ENCODE measurements at places on chromosomes 16 and 17.
A peak's percentile ranks its signal among the peaks of the same experiment; 100 is the strongest.

GRCh38 chr17:1169221-1169928, 10.4 kb downstream of the ABR start:
- no peak for DNase-seq

DNA sequence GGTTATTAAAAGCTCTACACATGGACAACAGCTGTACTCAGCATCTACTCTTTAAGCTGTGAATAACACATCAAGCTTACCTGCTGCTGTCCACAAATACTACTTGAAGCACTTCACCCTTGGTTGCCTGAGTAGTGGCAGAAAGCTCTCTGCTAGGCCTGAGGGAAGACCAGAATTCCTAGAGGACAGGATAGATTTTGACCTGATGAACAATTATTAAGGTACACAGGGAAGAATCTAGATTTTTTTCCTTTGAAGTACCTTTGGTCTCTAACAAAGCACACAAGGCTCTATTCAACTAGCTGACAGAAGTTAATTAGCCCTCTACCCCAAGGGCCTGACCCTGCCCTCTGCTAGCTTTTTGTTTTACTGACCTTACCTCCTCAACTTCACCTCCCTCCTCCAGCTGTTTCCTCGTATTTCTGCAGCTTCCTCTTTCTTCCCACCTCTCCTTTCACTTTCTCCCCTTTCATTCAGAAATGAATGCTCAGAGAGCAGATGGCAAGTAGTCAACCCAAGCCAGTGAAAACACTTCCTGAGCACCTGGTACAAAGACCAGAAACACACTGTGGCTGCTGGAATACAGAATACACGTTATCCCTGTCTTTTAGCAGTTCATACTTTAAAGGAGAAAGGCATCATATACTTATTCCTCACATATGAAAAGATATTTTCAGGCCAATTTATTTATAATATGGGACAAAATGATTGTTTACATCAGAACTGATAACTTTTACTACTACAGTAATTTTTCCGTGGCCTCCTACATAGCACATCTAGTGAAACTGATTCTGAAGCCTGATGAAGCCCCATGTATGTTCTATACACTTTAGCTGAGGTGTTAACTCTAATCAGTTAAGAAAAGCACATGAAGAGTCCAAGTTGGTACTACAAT, 5.7 kb upstream of the VEZF1 start:
- DNase-seq, result peak; percentile 47

GRCh38 chr16:60510941-60511340, 1525.3 kb downstream of the CDH8 start:
- DNase-seq, result no peak

GRCh38 chr17:72974605-72975232, 117.8 kb downstream of the SLC39A11 start:
- no peak for DNase-seq

DNA sequence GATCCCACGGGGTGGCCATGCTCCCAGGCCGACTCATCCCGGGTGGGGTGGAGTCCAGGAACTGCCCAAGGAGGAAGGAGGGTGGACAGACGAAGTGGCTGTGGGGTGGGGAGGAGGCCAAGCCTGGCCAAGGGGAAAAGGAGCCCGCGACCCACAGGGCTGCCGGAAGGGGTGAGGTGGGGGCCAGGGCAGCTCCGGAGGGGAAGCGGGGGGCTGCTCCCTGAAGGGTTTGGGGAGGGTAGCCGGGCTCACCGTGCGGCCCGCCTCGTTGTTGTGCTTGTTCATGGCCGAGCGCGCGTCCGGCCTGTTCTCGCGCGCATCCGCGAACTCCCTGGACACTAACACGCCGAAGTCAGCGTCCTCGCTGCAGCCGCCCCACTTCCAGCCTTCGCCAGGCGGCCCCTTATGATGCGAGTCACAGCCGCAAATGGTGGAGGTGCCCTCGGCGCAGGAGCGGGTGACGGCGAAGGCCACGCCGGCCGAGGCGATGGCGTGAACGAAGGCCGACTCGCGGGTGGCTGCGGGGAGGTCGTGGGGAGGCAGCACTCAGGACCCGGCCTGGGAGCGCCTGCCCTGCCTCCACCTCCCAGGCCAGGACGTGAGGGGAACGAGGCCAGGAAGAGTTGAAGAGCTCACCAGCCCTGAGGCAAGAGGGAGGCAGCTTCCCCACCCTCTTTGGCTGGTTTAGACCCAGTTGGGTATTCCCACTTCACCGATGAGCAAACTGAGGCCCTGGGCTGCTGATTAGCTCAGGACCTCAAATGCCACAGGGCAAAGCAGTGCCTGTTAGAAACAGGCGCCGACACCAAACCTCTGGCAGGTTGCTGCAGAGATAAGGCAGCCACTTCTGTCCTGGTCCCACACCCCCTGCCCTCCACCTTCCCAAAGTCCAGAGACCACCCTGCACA, 48.7 kb downstream of the WNT3 start:
- DNase-seq, result no peak

- DNase-seq, result peak; percentile 12
Measured at GRCh38 chr17:39634384-39634871, 2.5 kb upstream of the STARD3 start.

DNA sequence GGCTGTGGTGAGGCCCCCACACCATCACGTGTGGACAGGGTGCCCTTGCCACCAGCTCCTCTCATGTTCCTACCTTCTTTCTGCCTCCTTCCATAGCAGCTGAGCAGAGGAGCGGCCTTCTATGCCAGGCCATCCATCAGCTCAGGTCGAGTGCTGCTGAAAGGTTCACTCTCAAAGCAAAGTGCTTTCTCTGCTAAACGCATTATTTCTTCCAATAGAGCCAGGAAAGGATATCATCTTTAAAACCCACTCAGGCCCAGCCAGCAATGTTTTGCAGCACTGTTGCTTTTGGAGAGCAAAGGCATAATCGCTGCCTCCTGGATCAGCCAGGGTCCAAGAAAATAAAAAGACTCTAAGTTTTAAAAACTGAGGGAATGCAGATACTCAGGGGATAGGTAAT, 54.9 kb upstream of the GPRC5B start:
- no peak for DNase-seq

DNA sequence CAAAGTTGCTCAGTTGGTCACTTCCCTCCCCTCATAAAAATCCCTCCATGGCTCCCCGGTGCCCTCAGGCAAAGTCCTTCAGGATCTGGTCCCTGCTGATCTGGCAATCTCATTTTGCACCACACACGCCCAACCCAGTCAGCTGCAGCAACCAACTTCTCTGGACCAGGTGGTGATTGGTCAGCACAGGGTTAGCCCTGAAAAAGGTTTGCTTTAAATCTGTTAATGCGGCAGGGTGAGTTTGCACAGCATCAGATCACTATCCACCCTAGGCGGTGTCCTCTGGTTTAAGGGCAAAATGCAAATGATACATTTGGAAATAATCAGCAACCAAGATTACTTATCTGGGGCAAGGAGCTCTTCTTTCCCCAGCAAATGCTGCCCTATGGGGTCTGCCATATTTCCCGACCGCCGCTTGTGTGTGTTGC, 42.9 kb upstream of the TNRC6C start:
- DNase-seq, result no peak

- DNase-seq, result no peak
Measured at GRCh38 chr17:48543854-48544348, 1.0 kb downstream of the HOXB2 start.

DNA sequence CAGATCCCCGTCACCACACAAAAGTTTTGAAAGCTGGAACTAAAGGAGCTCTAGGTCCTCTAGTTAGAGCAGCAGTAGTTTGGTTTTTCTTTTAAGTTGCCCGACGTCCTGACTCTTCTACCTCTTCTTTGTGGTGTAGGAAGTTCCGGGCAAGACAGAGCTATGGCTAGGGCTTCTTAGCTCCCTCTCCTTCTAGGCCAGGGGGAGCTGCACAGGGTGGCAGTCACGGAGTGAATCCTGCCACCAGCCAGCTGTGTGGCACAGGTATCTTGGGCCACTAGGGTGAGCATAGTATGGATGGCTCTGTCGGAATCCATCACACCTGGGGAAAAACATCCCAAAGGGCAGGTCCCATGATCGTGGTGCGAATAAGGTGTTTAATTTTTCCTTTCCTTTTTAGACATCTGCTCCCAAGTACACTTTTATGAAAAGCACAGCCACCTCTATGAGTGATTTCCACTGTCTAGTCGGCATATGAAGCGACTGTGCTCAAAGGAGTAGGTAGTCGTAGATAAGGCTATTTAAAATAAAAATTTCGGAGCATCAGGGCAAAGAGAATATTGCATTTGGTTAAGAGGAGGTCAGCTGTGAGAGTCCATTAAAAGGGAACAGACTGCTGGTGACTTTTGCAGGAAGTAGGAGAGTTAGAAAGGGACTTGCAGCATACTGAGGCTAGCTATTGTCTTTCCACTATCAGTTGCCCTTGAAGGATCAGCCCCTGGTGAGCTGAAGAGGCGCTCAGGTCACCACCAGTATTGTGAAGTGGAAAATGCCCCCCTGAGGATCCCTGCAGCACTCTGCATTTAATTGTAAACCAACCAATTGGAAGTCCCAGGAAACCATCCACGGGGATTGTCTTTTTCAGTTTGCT, 2.1 kb downstream of the PRKCA start:
- DNase-seq, result peak; percentile 24

DNA sequence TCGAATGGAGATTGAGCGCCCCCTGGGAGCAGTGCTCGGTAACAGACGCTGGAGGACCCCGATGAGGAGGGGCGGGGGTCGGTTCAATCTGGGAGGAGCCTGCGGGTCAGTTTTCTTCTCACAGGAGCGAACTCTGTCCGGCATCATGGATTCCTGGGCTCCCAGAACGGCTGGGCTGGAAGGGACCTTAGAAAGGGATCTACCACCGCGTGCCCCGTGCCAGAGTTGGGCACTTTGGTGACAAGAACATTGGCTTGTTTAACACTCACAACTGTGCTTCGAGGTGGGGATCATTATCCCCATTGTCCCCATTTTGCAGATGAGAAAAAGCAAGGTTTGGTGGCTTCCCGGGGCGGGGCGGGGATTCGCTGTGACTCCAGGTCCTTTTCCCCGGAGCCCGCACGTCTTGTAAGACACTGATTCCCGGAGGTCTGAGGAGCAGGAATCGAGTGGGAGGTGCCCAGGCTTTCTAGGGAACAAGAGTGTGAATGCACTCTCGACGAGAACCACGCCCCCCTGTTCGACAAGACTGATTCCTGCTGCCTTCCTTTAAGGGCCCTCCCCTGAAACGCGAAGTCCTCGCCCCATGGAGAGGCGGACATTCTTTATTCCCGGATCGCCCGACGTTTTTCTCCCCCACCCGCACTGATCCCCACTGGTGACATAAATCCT, 1.5 kb upstream of the FBXL19 start:
- DNase-seq, result peak; percentile 79

GRCh38 chr16:4659363-4660353, 33.7 kb upstream of the NUDT16L1 start:
- DNase-seq, result no peak

DNA sequence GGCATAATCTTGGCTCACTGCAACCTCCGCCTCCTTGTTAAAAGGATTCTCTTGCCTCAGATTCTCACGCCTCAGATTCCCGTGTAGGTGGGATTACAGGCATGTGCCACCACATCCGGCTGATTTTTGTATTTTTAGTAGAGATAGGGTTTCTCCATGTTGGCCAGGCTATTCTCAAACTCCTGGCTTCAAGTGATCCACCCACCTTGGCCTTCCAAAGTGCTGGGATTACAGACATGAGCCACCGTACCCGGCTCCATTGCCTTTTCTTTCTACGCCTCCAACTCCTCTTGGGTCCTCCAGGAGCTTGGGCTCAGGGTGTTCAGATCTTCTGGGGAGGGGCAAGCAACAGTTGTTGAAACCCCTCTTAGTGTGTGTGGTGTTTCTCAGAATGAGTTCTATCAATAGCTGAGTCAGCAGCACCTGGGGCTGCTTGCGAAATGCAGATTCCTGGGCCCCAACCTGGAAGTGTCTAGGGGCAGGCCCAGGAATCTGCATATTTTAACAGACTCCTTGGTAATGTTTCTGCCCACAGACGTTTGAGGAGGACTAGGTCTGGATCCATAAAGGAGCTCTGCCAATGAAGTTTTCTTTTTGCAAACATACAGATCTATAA, 31.4 kb downstream of the SEC14L5 start:
- no peak for DNase-seq

- DNase-seq, result no peak
Measured at GRCh38 chr16:13995194-13995593, 75.2 kb downstream of the ERCC4 start.

DNA sequence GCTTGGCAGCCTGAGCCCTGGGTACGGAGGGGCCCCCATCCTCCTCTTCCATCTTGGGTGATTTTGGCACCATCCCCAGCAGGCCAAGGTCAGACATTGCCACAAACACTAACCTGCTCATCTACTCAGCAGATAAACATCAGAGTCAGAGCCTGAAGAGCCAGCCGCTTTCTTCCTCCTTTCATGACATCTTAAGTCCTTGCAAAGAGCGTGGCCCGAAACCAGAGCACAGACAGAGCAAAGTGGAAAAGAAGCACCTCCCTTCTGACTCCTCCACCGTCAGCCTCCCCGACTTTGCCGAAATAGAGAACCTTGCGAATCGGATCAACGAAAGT, 60.4 kb upstream of the RPH3AL start:
- DNase-seq, result no peak

- no peak for DNase-seq
Measured at GRCh38 chr16:50487528-50487927, 60.7 kb upstream of the NKD1 start.

DNA sequence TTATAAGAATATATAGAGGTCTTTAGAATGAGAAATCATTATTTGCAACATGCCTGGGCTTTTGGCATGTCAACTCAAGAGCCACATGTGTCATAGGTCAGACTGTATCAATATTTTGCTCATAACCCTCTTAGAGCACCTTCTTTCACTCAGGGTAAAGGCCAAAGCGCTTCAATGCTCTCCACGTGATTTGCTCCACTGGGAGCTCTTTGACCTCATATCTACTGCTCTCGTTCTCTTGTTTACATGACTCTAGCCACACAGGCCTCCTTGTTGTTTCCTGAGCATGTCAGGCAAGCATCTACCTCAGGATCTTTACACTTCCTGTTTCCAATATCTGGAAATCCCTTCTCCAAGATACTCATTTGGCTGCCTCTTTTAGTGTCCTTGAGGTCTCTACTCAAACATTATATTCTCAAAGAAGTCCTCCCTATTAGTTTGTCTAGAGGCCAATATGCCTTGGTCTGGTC, 148.4 kb downstream of the TOX3 start:
- DNase-seq, result no peak

- DNase-seq, result no peak
Measured at GRCh38 chr16:89442588-89442987, 47.8 kb downstream of the ANKRD11 start.

- no peak for DNase-seq
Measured at GRCh38 chr16:74275711-74276110, 20.9 kb upstream of the PSMD7 start.

DNA sequence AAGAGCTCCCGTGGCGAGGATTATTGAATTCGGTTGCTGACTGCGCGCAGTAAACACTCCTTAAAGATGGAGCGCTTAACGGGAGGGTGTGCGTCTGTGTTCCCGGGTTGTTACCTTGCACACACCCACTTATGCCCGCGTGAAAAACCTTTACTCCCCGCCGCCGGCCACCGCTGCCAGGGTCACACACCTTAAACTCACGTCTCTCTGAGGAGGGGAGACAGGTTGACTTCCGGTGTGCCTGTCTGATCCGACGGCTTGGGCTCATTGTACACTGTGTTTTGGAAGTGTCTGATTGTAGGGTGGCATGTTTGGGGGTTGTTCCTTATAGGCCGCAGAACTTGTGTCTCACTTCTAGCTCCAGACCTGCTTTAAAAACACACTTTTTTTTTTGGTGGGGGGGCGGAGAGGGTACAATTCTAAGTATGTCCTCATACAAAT, 66.8 kb downstream of the KPNA2 start:
- no peak for DNase-seq

GRCh38 chr16:29959293-29959692, 2.6 kb upstream of the TMEM219 start:
- DNase-seq, result no peak

- peak; percentile 99 for DNase-seq
Measured at GRCh38 chr17:1197781-1198490, 18.2 kb upstream of the ABR start.

- no peak for DNase-seq
Measured at GRCh38 chr17:64202683-64203344, 60.2 kb downstream of the TEX2 start.

All from GDM1 (cell line).